T-helper 9 cell (primary cell): ENCODE measurements at places on chromosomes 13 and 19.

- DNase-seq = no peak
These were observed 10.8 kb downstream of the GPR183 start for GRCh38 chr13:99296398-99296797.

- peak; percentile 41 for DNase-seq
These were observed 62.1 kb downstream of the KLF2 start for GRCh38 chr19:16386619-16387240.

- no peak for DNase-seq
These were observed 39.4 kb downstream of the ZNF846 start for GRCh38 chr19:9729162-9729561.

- no peak for DNase-seq
These were observed 1207.8 kb downstream of the EFNB2 start for GRCh38 chr13:105327581-105328126.

DNA sequence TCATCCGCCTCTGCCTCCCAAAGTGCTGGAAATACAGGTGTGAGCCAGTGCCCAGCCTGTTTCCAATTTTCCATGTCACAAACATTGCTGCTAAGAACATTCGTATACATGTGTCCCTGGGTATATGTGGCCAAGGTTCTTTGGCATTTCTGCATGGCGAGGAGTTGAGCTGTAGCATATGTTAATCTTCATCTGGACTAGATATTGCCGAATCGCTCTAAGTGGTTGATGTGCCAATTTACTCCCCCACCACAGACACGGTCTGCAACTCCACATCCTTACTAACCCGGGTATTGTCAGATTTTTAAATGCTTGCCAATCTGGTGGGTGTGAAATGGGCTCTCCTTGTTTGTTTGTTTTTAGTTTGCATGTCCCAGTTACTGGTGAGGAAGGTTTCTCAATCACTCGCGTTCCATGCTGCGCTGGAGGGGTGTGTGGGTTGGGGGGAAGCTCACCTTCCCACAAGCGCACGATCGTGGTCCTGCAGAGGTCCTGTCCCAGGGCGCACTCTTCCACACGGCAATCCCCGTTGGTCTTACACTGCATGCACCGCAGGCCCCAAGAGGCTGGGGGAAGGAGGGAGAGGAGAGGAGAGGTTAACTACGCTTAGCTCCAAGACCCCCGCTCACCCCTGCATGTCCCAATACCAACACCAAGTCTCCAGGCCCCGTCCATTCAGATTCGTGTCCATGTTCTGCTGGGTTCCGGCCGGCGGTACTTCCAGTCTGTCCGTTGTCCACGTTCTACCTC lies 2.7 kb downstream of the PLAUR start:
- no peak for DNase-seq

DNA sequence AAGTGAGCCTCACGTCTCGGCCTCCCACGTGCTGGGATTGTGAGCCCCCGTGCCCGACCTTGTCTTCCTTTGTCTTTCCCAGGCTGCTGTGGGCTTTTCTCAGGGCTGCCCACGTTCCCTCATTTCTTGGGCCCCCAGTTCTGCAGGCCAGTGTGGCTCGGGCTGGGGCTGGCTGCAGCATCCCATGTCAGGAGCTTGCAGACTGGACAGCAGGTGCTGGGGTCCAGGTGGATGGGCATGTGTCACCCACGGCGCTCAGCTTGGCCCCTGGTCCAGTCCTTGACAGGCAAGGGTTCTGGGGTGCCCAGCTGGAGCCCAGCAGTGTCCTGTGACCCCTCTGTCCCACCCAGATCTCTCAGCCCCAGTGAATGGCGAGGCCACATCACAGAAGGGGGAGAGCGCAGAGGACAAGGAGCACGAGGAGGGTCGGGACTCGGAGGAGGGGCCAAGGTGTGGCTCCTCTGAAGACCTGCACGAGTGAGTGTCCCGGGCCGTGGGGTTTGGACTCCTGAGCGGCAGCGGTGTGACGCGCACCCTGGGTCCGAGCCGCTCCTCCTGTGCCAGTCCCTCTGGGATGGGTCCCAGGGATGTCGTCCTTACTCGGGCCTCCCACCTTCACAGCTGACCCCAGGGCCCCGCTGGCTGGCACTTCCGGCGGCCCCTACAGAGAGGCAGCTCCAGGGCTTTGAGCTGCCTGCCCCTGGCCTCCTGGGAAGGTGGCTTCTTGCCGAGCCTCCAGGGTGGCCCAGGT lies 17.3 kb downstream of the PLIN4 start:
- no peak for DNase-seq

GRCh38 chr13:109204252-109204651 lies 574.8 kb downstream of the MYO16 start:
- no peak for DNase-seq

- DNase-seq = no peak
These were observed 46.9 kb downstream of the FGF9 start for GRCh38 chr13:21717817-21718216.

DNA sequence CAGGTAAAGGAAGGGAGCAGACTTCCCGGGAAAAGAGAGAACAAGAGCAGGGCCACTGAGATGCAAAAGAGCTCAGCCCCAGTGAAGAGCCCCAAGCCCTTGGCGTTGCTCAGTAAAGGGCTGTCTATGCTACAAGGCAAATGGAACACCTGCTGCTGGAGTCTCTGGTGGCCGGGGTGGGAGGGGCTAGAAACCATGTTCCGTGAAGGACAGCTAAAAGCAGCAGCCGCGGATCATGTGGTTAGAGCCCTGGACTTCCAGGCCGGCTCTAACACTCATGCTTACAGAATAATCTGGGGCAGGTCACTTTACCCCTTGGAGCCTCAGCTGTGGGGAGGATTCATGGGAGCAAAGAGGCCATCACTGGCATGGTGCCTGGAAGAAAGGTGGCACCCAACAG lies 17.8 kb downstream of the POU2F2 start:
- no peak for DNase-seq

DNA sequence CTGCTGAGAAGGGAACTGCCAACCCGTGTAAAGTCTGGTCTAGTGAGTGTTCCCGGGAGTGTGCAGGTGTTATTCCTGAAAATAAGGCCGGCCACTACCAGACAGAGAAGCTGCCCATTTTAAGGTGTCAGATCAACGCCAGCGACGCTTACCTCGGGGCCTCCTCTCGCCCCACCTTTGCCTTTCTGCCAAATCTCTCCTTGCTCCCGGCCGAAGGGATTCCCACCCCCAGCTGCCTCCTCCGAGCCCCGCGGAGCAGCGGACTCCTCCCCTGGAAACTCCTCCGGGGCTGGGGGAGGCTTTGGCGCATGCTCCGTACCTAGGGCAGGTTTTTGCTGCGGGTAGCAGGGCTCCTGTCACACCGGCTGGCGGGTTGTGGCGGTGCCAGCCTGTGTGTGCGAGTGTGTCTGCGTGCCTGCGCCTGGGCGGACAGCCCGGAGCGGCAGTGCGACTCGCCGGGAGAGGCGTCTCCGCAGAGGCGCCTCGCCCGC lies at the start of gene HS6ST3:
Gene HS6ST3 (plus strand): TSS at position 359 of the 491 bp plus-strand sequence.
- DNase-seq = no peak

GRCh38 chr13:23610966-23611491 lies 40.8 kb downstream of the TNFRSF19 start:
- DNase-seq = no peak

GRCh38 chr19:10817291-10818038 lies 18.5 kb downstream of the TMED1 start:
- no peak for DNase-seq

DNA sequence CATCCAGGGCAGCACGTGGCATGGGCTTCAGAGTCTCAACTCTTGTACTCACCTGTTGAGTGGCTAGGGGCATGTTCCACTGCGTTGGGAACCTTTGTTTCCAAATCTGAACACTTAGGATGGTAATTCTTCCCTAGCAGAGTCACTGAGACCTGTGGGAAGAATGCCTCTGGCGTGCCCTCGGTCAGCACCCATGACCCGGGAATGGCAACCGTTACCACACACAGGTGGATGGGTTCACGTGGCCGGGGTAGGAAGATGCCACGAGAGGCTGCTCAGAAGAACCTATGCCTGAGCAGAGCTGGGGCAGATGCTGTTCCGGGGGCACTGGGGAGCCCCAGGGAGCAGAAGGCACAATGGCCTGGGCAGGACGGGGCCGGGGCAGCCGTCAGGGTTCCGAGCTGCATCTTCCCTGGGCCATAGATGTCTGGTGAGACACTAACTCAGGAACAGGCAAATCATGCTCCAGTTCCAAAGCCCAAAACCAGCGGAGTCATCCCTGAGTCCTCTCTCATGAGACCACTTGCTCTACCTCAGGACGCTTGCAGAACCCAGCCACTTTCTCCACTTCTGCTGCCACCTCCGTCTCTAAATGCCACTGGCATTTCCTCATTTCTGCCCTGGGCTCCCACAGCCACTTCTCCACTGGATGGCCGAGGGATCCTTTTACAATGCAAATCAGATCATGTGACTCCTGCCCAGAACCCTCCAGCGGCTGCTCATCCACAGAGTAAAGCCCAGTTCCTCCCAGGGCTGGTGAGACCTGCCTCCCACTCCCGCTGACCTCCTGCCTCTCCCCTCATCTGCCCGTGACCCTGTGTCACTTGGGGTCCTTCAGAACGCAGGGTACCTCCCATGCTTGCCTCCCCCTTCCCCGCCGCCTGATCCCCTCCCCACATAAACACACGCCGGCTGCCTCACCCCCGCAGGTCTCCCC lies 36.7 kb downstream of the FAM124A start:
- no peak for DNase-seq

GRCh38 chr13:24232474-24232873 lies 72.0 kb downstream of the SPATA13 start:
- DNase-seq = no peak

GRCh38 chr19:56110515-56111448 lies 10.3 kb downstream of the ZNF787 start:
- DNase-seq = no peak

GRCh38 chr19:50667759-50668231 lies 18.6 kb downstream of the C19orf81 start:
- DNase-seq = no peak

- no peak for DNase-seq
These were observed 10.4 kb downstream of the NUDT19 start for GRCh38 chr19:32702010-32702409.

DNA sequence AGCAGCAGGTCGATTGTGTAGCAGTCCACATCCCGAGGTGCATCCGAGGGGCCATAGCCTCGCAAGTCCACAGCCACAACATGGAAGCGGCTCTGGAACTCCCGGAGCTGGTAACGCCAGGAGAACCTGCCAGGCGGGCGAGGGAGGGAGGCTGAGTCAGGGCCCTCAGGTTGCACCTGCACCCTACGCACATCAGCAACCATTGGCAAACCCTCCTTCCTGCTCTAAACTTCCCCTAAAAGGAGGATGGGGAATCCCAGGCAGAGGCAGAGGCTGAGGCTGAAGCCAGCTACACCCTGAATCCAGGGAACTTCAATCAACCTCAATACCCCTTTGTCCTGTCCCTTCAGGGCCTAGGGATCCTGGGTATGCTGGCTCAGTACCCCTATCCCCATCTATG lies 977 bp downstream of the EPHX3 start:
- no peak for DNase-seq

GRCh38 chr13:94232956-94233355 lies 246.5 kb downstream of the DCT start:
- no peak for DNase-seq

DNA sequence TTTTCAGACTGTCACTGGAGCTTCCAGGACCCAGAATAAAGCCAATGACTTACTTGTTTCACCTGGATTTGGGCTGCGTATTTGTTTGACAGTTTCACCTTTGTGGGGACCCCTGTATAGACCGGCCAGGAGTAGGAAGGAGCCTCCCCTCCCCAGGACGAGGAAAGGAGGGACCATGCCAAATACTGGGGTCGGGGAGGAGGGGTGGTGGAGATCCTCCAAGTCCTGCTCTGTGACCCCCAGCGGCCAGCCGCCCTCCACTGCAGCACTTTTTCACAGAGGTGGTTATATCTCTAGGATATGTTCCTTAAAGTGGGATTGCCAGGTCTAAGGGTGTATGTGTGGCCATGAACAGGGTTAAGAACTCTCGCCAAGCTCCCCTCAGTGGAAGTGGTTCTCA lies 25.7 kb upstream of the ZNF492 start:
- no peak for DNase-seq

DNA sequence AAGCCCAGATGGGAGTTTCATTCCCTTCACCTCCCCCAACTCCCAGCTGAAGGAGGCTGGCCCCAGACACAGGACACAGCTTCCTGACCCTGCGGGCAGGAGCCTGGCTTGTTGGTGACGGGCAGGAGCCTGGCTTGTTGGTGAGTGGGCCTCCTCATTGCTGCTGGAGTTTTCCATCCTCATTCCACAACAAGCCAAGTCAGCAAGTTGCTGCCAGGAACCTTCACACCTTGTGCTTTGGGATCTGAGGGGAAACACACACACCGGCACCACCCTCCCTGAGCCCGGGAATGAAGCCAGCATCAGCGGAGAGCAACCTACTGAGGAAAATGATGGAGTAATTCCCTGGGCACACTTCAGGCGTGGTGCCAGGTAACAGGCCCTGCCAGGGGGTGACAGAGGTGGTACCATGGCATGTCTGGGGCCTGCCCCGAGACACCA lies 74.9 kb downstream of the ALOX5AP start:
- no peak for DNase-seq

DNA sequence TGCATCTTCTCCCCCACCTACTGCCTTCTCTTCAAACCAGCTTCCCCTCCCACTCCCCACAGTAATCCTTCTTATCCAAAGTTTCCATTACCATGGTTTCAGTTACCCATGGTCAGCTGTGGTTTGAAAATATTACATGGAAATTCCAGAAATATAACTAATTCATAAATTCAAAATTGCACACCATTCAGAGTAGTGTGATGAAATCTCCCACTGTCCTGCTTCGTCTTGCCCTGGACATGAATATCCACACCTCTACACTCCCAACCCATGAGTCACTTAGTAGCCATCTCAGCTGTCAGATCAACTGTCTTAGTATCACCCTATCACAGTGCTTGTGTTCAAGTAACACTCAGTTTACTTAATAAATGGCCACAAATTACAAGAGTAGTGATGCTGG lies 3.8 kb upstream of the KCTD12 start:
- no peak for DNase-seq

GRCh38 chr19:18157465-18158063 lies 4.6 kb downstream of the PIK3R2 start:
- no peak for DNase-seq

- no peak for DNase-seq
These were observed 22.9 kb upstream of the FRY start for GRCh38 chr13:32008518-32009175.

GRCh38 chr19:15038294-15038693 lies 11.0 kb upstream of the CASP14 start:
- no peak for DNase-seq

DNA sequence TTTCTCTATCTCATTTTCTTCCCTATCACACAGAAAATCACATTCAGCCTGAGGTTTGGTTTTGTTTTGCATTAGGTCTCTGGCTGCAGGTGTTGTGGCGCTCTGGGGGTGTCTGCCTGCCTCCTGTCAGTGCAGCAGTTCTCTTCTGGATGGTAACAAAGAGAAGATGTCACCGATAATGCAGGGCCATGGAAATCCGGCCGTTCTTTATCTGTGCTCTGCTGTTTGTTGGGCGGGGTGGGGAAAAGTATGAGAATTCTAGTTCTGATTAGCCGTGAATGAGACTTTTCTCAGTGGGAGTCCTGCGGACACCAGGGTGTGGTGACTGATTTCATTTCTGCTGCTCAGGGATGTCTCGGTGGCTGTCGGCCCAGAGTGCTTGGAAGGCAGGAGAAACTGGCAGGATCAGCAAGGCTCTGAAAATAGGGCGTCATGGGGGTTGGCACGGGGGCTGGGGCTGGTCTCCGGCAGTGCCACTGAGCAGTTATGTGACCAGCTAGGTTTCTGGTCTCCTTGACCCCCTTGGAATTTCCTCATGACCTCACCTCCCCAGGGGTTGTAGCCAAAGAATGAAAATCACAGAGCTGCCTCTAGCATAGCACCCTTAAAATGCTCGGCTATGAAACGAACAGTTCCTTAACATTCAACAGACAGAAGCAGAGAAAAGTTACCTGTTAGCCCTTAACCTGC lies 5.0 kb downstream of the RNF113B start:
- DNase-seq = no peak

GRCh38 chr19:4326837-4327251 lies 11.8 kb downstream of the STAP2 start:
- DNase-seq = no peak
